CD4-positive, CD25-positive, alpha-beta regulatory T cell (primary cell): ENCODE measurements at places on chromosomes 12 and 14.

DNA sequence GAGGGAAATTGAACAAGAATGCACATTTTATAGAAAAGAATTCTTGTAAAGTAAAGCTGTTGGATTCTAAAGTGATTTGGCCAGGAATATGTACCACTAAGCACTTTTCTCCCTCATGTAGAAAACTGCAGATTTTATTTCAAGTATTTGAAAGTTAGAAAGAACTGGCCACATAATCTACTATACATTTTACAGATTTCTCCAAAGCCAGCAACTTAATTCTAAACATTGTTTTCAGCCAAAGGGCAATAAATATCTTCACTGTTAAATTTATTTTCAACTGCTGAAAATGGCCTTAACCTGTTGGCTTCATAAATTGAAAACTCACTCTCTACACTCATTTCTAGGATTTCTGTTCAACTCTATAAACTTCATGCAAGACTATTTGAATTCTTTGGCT, 15.6 kb upstream of the KERA start:
- no peak overlapping the region for H3K27ac ChIP-seq
- no peaks in the 10 kb centered on the region for H3K27me3 ChIP-seq
- H3K36me3 ChIP-seq = no peaks in the 10 kb centered on the region
- no peak overlapping the region for H3K4me3 ChIP-seq
- no peaks in the 10 kb centered on the region for H3K4me1 ChIP-seq

DNA sequence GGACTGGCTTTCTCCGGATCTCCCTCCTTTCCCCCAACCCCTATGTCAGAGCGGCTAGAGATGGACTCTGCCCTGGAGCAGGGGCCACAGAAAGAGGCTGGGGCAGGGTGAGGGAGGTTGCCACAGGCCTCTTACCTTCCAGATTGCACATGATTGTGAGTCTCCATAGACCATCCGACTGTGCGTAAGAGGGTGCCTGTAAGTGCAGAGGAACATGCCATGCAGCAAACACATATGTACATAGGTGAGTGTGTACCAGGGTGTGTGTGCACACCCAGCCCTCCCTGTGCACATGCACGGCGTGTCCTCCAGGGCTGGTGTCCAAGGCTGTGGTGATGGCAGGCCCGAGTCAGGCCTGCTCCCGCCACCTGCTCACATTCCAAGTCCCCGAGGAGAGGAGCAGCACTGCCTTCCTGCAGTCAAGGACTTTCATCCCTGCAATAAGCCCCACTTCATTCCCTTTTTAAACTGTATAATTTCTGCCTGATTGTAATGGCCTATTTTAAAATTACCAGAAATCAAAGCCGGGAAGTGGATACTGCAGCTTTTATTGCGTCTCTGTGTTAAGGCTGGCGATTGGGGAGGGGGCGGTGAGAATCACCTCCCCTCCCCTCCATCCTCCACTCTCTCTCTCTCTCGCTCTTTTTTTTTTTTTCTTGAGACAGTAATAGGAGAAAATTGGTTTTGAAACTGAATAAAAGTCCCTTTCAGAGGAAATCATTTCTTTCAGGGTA, 28.5 kb downstream of the FAM222A start:
- no peaks in the 10 kb centered on the region for H3K27me3 ChIP-seq
- H3K27ac ChIP-seq = no peak overlapping the region
- H3K36me3 ChIP-seq = no peaks in the 10 kb centered on the region
- H3K4me3 ChIP-seq = no peak overlapping the region
- H3K4me1 ChIP-seq = no peaks in the 10 kb centered on the region

DNA sequence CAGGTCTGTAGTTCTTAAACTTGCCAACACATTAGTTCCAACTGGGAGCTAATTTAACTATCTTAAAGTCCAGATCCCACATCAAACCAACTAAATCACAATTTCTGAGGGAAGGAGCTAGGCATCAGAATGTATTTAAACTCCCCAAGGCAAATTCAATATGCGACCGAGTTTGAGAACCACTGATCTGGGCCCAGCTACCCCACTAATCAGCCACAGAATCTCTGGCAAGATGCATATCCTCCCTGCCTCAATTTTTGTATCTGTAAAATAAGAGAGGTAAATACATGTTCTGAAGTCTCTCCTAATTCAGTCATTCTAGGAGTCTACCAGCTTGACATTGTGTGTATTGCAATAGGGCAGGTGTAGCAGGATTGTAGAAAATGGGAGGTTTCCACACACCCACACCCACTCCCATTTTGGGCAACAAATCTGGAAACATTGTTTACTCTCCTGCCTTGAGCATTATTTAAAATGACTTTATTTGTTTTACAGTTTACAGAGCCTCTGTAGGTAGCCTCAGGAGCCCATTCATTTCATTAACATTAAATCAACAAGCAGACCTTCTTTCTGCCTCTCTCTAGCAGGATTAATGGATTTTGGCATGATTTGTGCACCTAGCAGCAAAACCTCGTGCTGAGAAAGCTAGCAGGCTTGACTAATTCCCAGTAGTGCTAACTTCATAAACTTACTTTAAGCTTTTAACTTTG, 15.6 kb downstream of the LGR5 start:
- no peaks in the 10 kb centered on the region for H3K36me3 ChIP-seq
- H3K27ac ChIP-seq = no peak overlapping the region
- H3K4me1 ChIP-seq = no peaks in the 10 kb centered on the region
- no peak overlapping the region for H3K4me3 ChIP-seq

GRCh38 chr14:24219080-24219479, 3.2 kb upstream of the MDP1 start:
- H3K4me1 ChIP-seq = peaks cover 22% of the 10 kb centered on the region
- no peak overlapping the region for H3K4me3 ChIP-seq
- H3K27me3 ChIP-seq = no peaks in the 10 kb centered on the region
- no peak overlapping the region for H3K27ac ChIP-seq

GRCh38 chr12:120981407-120981941, 3.1 kb downstream of the HNF1A start:
- no peaks in the 10 kb centered on the region for H3K4me1 ChIP-seq
- no peaks in the 10 kb centered on the region for H3K36me3 ChIP-seq
- no peak for DNase-seq
- no peaks in the 10 kb centered on the region for H3K27me3 ChIP-seq

- H3K36me3 ChIP-seq = no peaks in the 10 kb centered on the region
- H3K4me1 ChIP-seq = no peaks in the 10 kb centered on the region
- no peak overlapping the region for H3K27ac ChIP-seq
- no peak overlapping the region for H3K4me3 ChIP-seq
- peaks cover 3% of the 10 kb centered on the region for H3K27me3 ChIP-seq
- DNase-seq = peak; percentile 25
Observed at GRCh38 chr12:119544765-119545625, 48.6 kb upstream of the TMEM233 start.

DNA sequence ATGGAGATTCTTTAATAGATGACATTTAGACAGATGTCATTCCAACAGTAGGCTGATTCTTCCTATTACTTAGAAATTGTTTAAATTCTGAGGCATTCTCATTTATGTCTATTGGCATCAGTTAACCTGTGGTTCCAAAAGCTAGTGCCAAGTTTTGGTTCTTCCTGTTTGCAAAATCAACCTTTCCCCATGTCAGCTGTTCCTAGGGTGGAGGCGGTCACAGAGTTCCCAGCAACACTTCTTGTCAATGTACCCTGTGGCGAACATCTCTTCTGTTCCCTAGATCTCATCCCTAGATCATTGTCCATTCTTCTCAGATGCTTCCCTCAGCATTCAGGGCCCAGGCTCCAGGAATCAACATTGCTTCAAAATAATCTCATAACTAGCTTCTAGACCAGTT, 140.9 kb downstream of the PHLDA1 start:
- H3K4me3 ChIP-seq = no peak overlapping the region
- DNase-seq = no peak
- H3K36me3 ChIP-seq = no peaks in the 10 kb centered on the region
- no peak overlapping the region for H3K27ac ChIP-seq

- no peak for DNase-seq
- no peaks in the 10 kb centered on the region for H3K36me3 ChIP-seq
- peaks cover 17% of the 10 kb centered on the region for H3K27me3 ChIP-seq
- no peaks in the 10 kb centered on the region for H3K4me1 ChIP-seq
Observed at GRCh38 chr14:99699861-99700260, 15.8 kb downstream of the CYP46A1 start.

DNA sequence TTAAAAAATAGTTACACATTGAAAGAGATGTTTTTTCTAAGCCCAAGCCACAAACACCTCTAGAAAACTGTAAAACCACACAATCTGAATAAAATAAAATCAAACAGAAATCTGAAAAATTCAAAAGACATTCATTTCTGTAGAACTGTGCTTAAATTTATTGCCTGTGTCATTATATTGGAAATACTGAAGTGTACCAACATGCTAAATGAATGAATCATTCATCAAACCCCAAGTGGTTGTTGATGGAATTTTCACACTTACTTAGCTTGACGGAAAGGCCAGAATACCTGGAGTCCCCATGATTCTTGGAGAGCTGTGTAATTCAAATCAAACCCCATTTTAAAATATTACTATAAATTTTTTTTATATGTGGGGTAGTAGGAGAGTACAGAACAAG, 2.7 kb downstream of the KITLG start:
- DNase-seq = no peak
- H3K4me3 ChIP-seq = no peak overlapping the region
- H3K27me3 ChIP-seq = peaks cover 21% of the 10 kb centered on the region
- H3K4me1 ChIP-seq = peaks cover 11% of the 10 kb centered on the region

GRCh38 chr12:29930503-29930902, 146.8 kb upstream of the TMTC1 start:
- no peaks in the 10 kb centered on the region for H3K27me3 ChIP-seq
- no peak for DNase-seq
- no peak overlapping the region for H3K27ac ChIP-seq
- H3K36me3 ChIP-seq = no peaks in the 10 kb centered on the region

- H3K27ac ChIP-seq = no peak overlapping the region
- no peaks in the 10 kb centered on the region for H3K36me3 ChIP-seq
- no peak overlapping the region for H3K4me3 ChIP-seq
- DNase-seq = no peak
- no peaks in the 10 kb centered on the region for H3K27me3 ChIP-seq
Observed at GRCh38 chr12:70094467-70094866, 148.8 kb upstream of the CNOT2 start.

DNA sequence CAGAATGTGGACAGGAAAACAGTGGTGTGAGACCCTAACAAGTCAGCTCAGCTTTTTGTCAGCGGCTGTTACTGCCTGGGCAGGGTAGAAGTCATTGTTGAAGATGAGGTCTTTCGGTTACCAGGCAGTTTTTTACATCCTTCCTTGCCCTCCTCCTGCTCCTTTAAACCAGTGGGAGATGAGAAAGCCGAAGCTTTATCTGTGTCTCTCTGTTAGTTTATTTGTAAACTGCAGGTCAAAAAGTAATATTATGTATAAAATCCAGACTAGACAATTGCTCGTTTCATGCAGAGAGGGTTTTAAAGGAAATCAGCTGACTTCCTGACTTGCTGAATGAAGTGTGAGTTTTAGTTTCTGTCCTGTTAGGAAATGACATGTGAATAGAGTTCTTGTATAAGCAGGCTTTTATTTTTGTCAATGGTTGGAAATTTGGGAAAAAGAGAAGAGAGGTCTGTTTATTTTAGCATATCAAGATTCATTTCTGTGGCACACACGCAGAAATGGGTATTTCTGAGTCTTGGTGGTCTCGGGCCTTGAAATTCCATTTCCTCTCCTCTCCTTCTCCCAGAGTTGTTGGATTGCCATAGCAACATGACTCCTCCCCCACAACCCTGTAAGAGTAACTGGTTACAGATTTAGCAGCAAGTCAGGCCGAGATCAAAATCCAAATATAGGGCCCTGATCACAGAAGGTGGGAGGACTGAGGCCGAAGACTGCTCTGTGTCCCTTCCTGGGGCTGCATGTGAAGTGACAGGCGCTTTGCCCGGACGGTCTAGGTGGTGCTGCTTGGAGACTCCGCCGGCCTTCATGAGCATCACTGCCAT, 60.8 kb downstream of the SAMD4A start:
- peak; percentile 41 for DNase-seq
- peak overlapping the region; percentile 84 for H3K27ac ChIP-seq
- H3K4me3 ChIP-seq = peak overlapping the region; percentile 83
- H3K27me3 ChIP-seq = no peaks in the 10 kb centered on the region
- H3K36me3 ChIP-seq = no peaks in the 10 kb centered on the region

DNA sequence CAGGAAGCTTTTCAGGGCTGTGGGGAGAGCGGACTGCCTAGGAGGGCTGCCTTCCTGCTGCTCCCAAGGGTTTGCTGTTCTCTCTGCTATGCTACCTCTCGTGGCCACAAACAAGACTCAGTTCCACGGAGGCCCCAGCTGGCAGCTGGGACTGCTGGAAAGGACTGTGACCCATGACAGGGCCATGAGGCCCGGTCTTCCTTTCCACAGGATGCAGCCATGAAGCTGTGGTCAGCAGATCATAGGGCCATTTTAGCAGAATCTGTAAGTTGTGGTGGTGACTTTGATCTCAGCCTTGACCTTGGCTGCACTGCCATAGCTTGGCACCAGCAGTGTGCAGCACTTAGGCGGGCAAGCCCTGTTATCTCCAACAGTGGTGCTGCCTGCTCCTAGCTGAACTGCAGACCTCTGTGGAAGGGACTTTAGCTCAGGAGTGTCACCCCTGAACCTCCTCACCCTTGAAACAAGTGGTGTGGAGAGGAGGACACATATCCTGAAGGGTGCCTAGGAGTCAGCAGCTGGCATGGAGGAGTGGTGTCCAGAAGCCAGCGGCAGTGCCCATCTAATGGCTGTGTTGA, 12.3 kb downstream of the KRT80 start:
- no peaks in the 10 kb centered on the region for H3K4me1 ChIP-seq
- H3K4me3 ChIP-seq = no peak overlapping the region
- no peak for DNase-seq
- no peaks in the 10 kb centered on the region for H3K27me3 ChIP-seq
- H3K27ac ChIP-seq = no peak overlapping the region
- no peaks in the 10 kb centered on the region for H3K36me3 ChIP-seq

GRCh38 chr14:22955702-22956569, 954 bp downstream of the HAUS4 start:
- H3K27me3 ChIP-seq = no peaks in the 10 kb centered on the region
- peak overlapping the region; percentile 91 for H3K4me3 ChIP-seq
- H3K36me3 ChIP-seq = peaks cover 7% of the 10 kb centered on the region
- peak overlapping the region; percentile 82 for H3K27ac ChIP-seq

GRCh38 chr14:85535991-85536832, 6.3 kb downstream of the FLRT2 start:
- no peaks in the 10 kb centered on the region for H3K4me1 ChIP-seq
- no peaks in the 10 kb centered on the region for H3K36me3 ChIP-seq

- no peak for DNase-seq
- H3K27ac ChIP-seq = no peak overlapping the region
- H3K36me3 ChIP-seq = no peaks in the 10 kb centered on the region
- no peak overlapping the region for H3K4me3 ChIP-seq
- no peaks in the 10 kb centered on the region for H3K4me1 ChIP-seq
Observed at GRCh38 chr14:71803539-71804260, 128.5 kb upstream of the RGS6 start.

GRCh38 chr14:104264495-104265265, 126.3 kb downstream of the KIF26A start:
- H3K36me3 ChIP-seq = no peaks in the 10 kb centered on the region
- H3K27me3 ChIP-seq = no peaks in the 10 kb centered on the region
- no peaks in the 10 kb centered on the region for H3K4me1 ChIP-seq
- no peak overlapping the region for H3K4me3 ChIP-seq
- H3K27ac ChIP-seq = no peak overlapping the region

DNA sequence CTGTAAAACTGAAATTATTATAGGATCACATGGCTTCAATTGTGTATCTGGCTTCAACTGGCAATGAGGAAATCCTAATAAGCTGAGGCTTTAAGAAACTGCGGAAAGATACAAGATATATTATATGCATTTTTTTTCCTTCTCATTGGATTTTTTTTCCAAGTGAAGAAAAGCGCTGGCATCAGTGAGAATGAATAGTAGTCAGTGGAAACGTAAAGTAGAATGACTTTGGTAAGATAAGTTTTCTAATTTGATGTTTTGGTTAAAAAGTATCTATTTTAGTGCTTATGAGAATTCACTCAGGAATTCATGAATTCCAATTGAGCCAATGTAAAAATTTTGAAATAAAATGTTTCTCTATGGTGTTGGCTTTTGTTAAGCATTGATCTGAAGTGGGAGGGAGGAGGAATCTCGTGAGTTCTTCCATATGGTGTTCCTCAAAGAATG, 173.5 kb upstream of the FRMD6 start:
- H3K4me3 ChIP-seq = no peak overlapping the region
- no peak for DNase-seq
- no peaks in the 10 kb centered on the region for H3K36me3 ChIP-seq
- no peak overlapping the region for H3K27ac ChIP-seq
- H3K4me1 ChIP-seq = no peaks in the 10 kb centered on the region
